ENCODE measurements at places on chromosomes 2 and 18.
A peak's percentile ranks its signal among the peaks of the same experiment; 100 is the strongest.

DNA sequence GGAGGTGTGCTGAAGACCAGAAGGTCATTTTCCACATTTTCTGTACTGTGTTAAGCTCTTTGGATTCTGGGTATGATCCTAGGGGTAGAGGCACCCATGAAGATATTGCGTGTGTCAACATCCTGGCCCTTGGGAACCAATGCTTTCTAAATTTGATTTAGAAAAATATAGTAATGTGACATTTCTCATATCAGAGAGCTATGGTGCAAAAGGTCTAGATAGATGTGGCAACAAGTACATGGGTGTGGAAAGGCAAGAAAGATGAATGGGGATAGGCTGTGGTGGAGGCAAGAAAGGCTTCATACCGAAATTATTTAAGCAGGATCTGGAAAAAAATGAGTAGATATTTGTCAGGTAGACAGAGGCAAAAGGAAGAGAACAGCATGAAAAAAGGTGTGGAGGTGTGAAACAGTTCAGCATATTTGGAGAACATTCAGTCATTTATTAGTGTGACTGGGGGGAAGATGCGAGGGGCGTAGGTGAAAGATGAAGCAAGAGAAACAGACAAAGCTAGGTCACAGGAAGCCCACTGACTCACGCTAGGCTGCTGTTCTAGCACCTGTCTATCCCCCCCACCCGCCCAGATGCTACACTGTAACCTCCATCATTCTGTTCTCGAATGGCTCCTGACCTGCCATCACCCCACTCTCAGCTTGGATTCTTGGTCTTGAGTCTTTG is 11.7 kb downstream of the DOK1 start:
- no peak for DNase-seq

DNA sequence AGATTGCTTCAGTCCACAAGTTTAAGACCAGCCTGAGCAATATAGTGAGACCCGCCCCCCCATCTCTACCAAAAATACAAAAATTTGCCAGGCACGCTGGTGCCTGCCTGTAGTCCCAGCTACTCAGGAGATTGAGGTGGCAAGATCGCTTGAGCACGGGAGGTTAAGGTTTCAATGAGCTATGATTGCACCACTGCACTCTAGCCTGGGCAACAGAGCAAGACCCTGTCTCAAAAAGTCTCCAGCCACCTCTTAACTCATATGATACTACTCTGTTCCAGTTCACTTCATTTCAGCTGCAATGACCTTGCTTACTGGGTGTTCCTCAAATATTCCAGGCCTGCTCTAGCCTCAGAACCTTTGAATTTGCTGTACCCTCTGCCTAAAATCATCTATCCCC is 11.4 kb downstream of the MEMO1 start:
- no peak for DNase-seq

DNA sequence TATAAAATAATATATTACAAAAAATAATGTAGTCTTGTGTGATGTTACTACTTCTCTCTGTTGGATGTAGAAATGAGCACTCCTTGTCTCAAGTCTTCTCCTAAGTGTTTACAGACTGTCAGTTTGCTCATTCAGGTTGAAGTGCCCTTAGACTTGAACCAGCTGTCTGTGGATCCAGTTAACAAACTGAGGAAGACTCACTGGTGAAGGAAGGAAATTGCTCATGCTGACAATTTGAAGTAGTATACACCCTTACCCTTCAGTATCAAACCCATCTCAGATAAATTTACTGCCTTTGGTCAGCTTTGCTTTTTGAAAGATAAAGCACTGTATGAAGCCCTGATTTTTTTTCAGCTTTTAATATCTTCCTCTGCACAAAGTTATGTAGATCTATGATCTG is 854.2 kb upstream of the ZEB2 start:
- DNase-seq = no peak

- no peak for DNase-seq
These were observed 33.0 kb upstream of the LRRC30 start for GRCh38 chr18:7197854-7198253.

DNA sequence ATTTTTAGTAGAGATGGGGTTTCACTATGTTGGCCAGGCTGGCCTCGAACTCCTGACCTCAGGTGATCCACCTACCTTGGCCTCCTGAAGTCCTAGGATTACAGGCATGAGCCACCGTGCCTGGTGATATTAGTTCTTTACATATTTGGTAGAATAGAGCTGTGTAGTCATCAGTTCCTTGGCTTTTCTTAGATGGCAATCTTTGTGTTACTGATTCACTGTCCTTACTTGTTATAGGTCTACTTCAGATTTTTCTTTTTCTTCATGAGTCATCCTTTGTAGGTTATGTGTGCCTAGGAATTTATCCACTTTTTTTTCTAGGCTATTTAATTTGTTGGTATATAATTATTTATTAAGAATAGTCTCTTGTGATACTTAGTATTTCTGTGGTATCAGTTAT is 30.3 kb upstream of the ZSWIM2 start:
- DNase-seq = no peak

- DNase-seq = no peak
These were observed 104.5 kb downstream of the EPHA4 start for GRCh38 chr2:221467610-221468009.

- DNase-seq = no peak
These were observed 90.8 kb downstream of the CPS1 start for GRCh38 chr2:210647151-210647550.

DNA sequence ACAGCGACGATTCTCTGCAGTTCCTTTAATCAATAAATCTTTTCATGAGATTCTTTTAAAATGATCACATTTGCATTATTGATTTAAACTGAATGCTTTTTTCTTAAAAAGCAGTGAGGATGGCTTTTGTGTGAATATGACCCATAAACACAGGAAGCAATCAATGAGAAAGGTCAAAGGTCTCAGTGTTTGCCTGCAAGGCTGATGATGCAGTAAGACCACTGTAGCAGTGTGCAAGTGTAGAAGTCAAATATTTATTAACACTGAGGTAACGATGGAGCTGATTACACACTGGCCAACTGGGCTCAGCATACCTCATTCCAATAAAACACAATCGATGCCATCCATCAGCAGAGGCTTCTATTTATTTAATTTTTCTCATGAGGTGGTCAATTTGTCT is 633.5 kb downstream of the DCDC2C start:
- DNase-seq = no peak

DNA sequence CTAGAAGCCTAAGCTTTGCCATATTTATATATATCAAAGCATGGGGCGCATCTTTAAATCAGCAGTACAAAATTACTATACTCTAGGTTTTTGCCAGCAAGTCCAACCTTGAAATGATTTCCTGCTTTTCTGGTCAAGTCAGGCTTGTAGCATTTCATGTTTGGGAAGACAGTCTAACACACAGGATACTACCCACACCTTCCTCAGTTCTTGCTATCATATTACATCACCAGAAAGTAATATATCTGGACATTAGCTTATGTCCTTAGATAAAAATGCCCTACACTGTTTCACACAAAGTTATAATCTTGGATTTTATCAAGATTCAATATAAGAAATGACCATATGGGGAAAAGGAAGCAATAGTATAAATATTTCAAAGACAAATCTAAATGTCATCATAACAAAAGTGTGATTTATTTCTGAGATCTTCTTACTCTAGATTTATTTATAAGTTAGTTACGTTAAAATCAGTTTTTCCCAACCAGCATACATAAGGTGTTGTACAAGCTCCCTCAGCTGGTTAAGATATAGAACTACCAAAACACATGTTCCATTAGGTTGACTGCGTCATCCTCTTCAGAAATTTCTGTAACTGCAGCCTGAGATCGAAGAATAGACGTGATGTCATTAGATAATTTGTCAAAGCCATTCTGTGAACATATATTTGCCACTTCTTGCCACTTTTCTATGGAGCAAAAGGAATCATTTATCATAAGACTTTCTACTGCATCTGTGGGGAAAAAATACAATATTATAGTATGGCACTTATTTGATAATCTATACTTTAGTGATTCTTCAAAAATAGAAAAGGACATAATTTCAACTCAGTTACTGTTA is 56.6 kb downstream of the CLHC1 start:
- peak; percentile 74 for DNase-seq

DNA sequence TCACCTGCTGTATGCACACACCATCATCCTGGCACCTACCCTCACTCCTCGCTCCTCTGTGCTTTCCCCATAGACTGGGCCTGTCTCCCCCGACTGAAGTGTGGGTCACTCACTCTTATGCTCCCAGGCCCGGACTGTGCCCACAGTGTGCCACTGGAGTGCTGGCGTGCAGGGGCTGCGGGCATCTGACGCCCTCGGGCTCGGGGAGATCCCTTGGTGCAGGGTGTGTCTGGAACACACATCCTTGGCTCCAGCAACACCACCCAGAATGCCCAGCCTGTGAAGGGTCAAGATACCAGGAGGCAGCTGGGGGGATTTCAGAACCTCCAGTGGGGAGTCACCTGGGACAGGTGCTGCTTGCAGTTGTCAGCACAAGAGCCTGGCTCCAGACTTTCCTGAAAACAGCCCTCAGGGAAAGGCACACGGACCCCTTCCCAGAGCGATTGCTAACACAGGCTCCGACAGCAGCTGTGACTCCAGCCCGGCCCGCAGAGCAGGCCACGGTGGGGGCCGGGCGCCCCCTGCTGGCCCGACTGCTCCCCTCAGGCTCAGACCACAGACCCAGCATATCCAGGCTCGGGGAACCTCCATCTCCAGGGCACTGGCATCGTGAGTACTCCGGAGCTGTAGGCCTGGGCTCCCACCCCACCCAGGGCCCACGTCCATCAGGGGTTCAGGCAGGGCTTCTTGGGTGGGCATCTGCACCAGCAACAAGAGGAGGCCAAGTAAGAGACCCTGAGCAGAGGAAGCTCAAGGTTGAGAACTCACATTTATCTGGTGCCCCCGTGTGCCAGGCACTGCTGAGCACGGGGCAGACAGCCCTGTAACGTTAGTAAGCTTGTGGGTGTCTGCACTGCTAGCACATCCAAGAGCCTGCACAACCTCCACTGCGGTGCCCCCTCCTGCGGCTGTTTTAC is 8.6 kb downstream of the HS1BP3 start:
- peak; percentile 59 for DNase-seq

GRCh38 chr2:234958311-234958710 is 6.5 kb downstream of the SH3BP4 start:
- DNase-seq = no peak

DNA sequence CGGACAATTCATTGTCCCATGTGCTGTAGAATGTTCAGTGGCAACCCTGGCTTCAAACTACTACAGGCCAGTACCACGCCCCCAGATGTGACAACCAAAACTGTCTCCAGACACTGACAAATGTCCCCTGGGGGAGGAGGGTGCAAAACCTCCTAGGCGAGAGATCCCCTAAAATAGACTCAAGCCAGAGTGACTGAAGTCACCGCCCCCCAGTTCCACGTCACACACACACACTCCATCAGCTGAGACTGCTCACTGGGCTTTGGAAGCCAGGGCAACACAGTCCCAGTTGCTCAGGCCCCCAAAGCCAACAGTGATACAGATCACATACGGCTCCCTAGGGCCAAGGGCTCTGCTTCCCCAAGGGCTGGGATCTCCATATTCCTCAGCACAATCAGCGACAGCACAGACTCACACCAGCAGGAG is 19.1 kb downstream of the HDAC4 start:
- DNase-seq = no peak

GRCh38 chr2:237150831-237151375 is 65.2 kb downstream of the COPS8 start:
- DNase-seq = no peak

GRCh38 chr18:78735131-78736014 is 244.2 kb upstream of the SALL3 start:
- DNase-seq = no peak

- DNase-seq = no peak
These were observed 22.4 kb upstream of the PMAIP1 start for GRCh38 chr18:59877361-59877760.

DNA sequence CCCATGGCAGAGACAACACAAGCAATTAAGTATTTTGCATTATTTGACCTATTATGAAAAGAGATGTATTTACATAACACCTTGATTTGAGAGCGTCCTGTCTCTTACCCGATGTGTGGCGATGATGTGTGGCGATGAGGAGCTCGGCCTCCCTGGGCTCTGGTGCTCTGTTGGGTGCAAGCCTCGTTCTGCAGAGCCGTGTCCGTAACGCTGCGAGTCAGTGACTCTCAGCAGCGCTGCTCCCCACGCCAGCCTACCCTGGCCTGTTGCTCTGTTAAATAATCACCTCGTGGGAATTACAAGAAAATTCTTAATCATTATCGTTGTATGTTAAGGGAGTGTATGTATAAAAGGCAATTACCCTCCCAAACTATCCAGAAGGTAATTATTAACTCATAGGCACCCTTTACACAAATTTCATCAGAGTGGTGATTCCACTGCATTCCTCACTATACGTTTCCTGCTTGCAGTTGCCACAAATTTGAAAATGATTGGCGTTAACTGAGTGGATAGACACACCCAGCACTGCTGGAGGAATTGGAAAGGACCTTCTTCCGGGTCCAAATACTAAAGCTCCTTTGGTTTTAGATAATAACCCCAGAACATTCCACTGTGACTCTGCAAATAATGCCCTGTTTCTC is 52.0 kb upstream of the NFATC1 start:
- no peak for DNase-seq

DNA sequence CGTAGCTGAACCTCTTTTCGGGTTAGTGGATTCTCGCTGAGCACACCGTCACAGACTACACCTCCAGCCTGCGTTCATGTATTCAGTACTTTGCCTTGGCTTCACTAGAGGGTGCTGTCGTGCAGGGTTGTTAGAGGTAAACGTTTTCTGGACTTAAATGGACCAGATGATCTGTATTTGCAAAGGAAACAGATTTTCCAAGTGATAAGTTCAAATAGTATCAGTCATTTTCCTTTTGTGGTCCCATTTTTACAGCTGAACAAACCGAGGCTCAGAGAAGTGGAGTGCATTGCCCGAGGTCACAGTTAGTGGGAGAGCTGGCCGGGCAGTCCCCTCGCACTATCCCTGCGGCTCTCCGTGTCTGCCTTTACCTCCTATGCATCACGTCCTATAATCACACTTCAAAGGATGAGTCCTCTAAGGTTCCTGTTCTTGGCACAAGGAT is 125.9 kb downstream of the MAP4K4 start:
- DNase-seq = peak; percentile 66

GRCh38 chr18:10685484-10685883 is 159.7 kb downstream of the NAPG start:
- no peak for DNase-seq

GRCh38 chr18:79662034-79662433 is 17.6 kb upstream of the CTDP1 start:
- DNase-seq = no peak

DNA sequence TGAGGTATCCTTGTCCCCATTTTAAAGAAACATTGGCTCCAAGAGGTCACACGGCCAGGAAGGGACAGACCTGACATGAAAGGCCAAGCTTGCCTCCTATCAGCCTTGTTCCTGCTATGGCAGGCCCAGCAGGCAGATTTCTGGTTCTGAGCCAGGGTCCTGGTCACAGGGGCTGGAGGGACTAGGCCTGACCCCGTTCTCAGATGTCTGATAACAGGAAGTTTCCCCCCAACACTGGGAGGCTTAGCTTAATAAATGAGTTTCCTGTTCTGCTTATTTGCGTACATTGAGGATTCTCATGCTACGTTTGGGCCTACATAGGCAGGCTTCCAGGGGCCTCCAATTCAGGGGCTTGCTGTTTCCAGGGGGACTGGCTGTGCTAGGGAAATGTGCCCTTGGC is 107.8 kb upstream of the LTBP1 start:
- DNase-seq = no peak

All from fibroblast of skin of abdomen (primary cell).